ENCODE measurements at places on chromosomes 13 and 19.
A peak's percentile ranks its signal among the peaks of the same experiment; 100 is the strongest.

DNA sequence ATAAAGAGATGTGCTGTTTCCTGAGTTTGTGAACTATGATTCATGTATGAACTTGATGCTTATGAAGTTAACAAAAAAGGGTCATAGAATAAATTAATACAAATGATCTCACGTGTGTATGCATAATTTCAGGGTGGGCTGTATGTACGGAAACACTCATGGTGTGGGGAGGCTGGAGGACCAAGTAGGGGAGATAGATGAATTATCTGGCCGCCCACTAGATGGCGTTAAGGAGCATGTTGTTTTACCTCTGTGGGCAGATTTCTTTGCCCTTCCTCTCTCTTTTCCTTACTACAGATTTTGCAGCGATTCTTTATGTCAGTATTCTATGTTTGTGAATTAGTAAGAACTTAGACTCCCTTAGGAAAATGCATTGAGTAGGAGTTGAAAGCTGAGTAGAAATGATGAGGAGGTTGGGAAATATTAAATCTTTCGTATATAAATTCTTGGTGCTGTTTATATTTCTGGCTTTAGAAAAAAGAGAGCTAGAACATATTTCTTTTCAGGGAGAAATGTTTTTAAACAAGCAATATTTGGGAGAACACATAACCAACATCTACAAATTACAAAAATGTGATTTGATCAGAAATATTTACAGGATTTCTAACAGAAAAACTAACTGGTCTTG lies 47.4 kb upstream of the TMTC4 start:
- DNase-seq, result peak; percentile 39

DNA sequence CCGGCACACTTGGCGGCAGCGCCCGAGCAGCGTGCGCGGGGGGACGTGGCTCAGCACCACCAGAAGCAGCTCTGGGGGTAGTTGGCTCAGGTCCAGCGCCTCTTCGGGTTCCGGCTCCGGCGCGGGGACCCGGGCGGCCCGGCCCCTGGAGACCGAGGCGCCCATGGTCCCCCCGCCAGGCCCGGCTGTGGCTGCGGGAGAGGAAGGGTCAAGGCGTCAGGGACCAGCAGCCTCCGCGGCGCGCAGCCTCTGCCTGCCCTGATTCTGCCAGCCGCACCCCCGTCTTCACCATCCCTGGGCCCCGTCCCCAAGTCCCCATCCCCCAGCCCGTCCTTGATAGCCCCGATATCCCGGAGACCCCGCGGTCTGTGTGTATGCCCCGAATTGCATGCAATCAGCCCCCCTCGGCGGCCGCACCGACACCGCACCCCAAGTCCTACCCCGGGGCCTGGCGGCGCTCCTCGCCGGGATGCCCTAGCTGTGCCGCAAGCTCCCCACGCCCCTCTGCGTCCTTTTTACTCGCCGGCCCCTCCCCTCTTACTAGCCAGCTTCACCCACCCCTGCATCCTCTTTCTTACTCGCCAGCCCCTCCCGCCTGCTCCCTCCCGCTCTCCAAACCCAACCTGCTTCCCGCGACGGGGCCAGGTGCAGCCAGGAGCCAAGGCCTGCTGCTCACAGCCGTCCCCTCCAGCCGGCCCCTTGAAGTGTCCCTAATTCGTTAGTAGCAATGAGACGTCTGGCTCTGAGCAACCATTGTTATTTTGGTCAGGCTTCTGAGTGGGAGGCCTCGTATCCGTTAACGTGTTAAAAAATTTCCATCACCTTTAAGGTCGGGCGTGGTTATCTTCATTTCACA lies at the start of gene FBXO27:
FBXO27 (minus strand) TSS at position 487 of the 856 bp plus-strand sequence; CDS start at position 165, 322 bp downstream.
- no peak for DNase-seq

- DNase-seq, result no peak
These were observed 789.8 kb upstream of the PCDH9 start for GRCh38 chr13:68019901-68020300.

- DNase-seq, result no peak
These were observed 14.0 kb upstream of the URI1 start for GRCh38 chr19:29927944-29928625.

DNA sequence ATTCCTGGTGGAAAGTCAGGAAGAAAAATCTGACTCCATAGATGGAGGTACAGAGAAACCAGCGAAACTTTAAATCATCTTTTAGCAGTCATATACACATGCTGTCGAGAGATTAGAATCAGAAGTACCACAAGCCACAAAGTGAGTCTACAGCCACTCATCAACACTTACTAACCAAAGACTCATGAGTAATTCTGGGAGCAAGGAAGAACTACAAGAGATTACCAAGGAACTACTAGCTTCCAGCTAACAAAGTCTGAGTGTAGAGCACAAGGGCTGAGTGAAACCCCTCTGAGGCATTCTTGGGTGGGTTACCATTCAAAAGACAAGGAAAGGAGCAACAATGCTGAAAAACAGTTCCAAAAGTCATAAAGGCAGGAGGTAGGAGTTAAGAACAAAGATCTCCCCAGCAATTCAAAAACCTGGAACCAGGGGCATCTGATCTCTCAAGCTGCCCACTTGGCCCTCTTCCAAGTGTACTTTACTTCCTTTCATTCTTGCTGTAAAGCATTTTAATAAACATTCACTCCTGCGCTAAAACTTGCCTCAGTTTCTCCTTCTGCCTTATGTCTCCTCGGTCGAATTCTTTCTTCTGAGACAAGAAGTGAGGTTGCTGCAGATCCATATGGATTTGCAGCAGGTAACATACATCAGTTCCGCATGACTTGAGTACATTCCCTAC lies 13.0 kb downstream of the RBM26 start:
- DNase-seq, result no peak

DNA sequence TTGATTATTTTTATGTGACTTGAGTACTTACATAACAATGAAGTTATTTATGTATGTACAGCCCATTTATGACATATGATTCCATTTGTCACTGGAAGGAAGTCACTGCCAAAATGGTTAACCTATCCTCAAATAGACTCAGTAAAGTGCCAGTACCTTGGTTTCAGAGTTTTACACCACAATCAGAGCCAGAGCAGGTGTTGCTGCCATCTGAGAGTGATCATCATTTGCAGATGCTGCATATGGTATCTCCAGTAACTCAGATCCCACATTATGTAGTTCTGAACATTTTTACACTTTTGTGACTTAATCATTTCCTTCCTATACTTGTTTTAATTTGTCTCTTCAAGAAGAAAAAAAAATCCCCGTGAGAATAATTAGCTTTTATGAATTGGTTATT lies 313.3 kb downstream of the HS6ST3 start:
- DNase-seq, result no peak

DNA sequence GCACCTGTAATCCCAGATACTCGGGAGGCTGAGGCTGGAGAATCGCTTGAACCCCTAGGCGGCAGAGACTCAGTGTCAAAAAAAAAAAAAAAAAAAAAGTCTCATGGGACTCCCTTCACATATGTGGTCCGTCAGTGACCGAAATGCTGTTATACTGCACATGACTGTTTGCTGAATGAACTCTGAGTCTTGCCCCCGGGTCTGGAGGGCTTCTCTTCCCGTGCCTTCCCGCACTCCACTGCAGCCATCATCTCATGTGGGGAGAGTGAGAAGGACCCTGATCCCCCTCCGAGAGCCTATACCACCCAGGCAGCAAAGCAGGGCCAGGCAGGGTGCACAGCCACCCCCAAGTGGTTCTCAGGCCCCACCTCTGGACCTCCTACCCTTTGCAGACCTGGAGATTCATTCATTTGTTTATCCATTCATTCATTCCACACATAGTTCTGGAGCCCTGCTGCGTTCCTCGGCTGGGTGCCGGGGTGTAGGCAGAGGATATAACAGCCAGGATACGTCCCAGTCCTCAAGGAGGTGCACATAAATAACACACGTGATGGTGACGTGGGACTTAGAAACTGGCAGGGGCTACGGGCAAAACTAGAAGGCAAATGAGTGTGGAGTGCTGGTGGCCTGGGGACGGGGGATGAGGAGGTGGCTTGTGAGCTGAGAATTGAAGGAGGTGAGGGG lies 14.2 kb downstream of the NDUFA11 start:
- DNase-seq, result peak; percentile 46

DNA sequence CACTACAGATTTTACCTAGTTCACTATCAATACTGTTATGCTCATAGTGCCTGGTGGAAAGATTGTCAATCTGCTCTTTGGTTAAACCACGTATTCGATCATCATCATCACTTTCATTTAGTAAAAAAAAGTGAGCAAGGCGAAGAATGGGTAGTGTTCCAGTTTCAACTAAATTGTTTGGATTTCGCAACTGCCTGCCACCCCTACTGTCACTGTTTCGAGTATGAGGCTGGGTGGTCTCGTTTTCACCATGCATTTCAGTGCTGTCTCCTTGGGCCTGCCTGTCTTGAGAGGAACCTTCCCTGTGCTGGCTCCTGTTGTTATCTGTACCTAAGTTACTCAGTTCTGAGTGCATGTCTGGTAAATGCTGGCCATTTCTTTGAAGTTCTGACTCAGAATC lies 8.1 kb downstream of the RNF6 start:
- no peak for DNase-seq

GRCh38 chr13:95067303-95067702 lies 233.9 kb downstream of the ABCC4 start:
- no peak for DNase-seq

- no peak for DNase-seq
These were observed 17.5 kb downstream of the DDX39A start for GRCh38 chr19:14401468-14402195.

GRCh38 chr13:90553159-90553558 lies 794.3 kb upstream of the MIR17HG start:
- DNase-seq, result no peak

GRCh38 chr19:45202637-45203036 lies 24.1 kb downstream of the BLOC1S3 start:
- no peak for DNase-seq

GRCh38 chr19:12815088-12815487 lies 8.7 kb downstream of the RNASEH2A start:
- no peak for DNase-seq

GRCh38 chr19:14371301-14371821 lies 9.9 kb upstream of the ADGRE5 start:
- DNase-seq, result no peak

GRCh38 chr19:38362076-38362945 lies 12.1 kb upstream of the PSMD8 start:
- DNase-seq, result no peak

GRCh38 chr19:1968279-1969175 lies 27.6 kb downstream of the CSNK1G2 start:
- no peak for DNase-seq

DNA sequence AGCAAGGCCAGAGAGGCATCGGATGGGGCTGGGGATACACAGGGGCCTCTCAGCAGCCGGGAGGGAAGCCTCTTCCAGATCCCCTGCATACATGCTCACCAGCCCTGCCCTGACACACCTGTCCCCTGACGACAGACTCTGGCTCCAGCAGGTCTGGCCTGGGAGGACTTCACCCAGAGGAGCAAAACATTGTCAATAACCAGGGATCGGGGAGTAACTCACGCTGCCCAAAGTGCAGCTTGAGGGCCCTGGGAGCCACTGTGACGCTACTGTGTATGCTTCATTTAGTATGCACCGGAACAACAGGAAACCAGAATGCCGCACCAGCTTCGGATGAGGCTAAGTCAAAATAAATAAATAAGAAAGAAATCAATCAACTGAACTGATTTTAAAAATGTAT lies 12.4 kb upstream of the CD22 start:
- no peak for DNase-seq

- DNase-seq, result no peak
These were observed 2.0 kb upstream of the CEBPA start for GRCh38 chr19:33304371-33304759.

DNA sequence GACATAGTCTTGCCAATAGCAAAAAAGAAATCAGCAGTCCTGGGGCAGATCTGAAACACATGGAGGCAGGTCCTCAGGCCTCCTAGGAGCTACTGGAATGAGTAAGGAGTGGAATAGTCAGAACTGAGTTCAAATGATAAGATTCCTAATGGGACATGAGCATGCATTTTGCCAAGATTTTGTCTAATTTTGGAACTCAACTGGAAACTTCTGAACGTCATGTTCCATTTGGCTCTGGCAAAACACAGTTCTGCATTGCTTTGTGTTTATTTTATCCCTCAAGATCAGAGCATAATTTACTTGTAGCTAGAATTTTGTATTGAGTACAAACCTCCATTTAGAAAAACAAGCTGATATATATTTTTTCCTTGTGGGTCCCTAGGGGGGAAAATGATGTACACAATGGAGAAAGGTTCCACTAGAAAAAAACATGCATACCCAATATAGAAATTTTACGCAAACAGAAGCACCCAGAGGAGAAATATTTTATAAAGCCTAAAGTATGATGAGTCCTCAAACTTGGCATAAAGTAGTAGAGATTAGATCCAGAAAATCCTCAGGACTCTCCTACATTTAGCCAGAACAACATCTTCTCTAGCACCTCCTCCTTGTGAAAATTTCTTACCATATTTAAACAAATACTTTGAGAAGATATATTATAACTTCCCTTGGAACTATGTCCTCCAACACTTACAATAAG lies 149.0 kb upstream of the SERP2 start:
- DNase-seq, result no peak

- DNase-seq, result no peak
These were observed 2.6 kb upstream of the PEPD start for GRCh38 chr19:33524024-33524664.
